Activated naive CD4-positive, alpha-beta T cell treated with anti-CD3 and anti-CD28 coated beads, Interleukin-2, amount 50 U/mL, for 16 hours (primary cell): ENCODE measurements at places on chromosomes 2 and 18.

GRCh38 chr2:62309081-62309464 lies 113.2 kb downstream of the B3GNT2 start:
- DNase-seq, result no peak

DNA sequence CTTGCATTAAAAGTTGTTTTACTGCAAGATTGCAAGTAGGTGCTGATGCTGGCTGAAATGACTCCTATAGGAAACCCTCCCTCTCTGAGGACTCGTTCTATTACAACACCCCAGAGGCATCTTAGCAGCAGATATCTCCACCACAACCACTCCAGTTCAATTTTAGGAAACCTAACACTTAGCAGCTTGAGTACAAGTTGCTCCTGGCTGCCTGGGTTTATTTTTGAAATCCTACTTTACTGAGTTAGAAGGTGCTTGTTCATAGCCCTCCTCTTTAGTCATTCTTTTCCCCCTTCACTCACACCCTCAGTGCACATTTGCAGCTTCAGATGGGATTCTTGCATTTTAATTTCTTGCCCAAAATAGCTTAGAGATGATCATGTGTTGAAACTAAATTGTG lies 111.5 kb downstream of the MTCL1 start:
- DNase-seq, result no peak

- no peak for DNase-seq
These were observed 100.7 kb upstream of the STK39 start for GRCh38 chr2:168348076-168348475.

- DNase-seq, result no peak
These were observed 10.7 kb downstream of the RBM43 start for GRCh38 chr2:151251012-151251411.

GRCh38 chr18:76495435-76496193 lies 572 bp upstream of the ZNF516 start:
- DNase-seq, result peak; percentile 24

DNA sequence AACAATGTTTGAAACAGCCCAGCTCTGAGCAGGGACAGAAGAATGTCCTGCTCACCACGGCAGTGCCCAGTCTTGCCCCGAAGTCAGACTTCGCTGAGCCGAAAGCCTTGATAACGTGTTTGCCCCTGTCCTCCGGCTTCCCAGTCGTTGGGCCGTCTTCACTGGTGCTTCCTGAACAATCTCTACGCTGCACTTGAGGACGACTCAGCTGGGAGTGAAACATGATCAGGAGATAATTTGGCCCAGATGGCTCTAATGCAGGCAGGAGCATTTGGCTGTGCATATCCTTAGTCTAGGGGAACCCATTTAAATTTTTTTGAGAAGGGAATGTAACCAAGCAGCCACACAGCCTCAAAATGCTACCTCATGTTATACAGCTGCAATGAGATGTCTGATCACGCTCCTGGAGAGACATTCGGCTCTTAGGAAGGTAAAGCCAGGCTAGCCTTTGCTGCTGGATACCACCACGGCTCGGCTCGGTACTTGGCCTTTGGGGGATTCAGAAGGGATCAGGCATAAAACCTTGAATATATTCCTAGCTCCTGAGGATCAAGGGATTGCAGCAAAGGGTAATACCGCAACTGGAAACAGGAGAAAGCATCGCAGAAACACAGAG lies 43.6 kb downstream of the FECH start:
- no peak for DNase-seq

- DNase-seq, result no peak
These were observed 124.7 kb downstream of the MREG start for GRCh38 chr2:215888680-215889079.

GRCh38 chr18:32899819-32900218 lies 127.0 kb upstream of the KLHL14 start:
- no peak for DNase-seq

DNA sequence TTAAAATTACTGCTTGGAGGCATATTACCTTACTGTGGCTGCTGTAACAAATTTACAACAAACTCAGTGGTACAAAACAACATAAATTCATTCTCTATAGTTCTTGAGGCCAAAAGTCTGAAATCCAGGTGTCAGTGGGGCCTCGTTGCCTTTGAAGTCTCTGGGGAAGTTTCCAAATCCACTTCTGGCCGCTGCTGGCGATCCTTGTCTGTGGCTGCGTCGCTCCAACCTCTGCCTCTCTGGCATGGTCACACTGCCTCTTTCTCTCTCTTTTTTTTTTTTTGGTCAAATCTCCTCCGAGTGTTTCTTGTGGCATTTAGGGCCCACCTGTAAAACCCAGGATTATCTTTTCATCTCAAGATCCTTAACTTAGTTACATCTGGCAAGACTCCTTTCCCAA lies 182.8 kb downstream of the ST6GAL2 start:
- DNase-seq, result no peak

DNA sequence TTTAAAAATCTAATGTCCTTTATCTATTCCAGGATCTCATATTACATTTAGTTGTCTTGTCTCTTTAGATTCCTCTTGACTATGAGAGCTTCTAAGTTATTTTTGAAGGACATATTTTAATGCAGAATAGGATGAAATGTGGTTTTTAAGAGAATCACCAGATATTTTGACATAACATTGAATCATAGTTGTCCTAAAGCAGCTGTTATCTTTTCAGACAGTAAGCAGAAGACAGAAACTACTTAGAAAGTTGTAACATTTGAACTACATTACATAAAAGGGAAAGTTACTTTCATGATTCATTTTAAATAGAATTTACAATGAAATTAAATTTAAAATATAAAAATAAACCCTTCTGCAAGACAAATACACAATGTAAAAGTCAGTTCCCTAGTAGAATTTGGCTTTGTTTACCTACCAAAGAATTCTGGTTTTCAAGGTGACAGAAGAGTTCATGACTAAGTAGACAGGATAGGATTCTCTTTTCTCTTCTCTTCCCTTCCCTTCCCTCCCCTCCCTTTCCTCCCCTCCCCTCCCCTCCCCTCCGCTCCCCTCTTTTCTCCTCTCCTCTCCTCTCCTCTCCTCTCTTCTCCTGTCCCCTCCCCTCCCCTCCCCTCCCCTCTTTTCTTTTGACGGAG lies 186.0 kb downstream of the DIS3L2 start:
- DNase-seq, result no peak

GRCh38 chr2:224038049-224038829 lies 847 bp downstream of the SERPINE2 start:
- peak; percentile 65 for DNase-seq

- DNase-seq, result no peak
These were observed 428 bp upstream of the MAP3K20 start for GRCh38 chr2:173075056-173075780.

GRCh38 chr2:207768168-207768865 lies 1.4 kb downstream of the FZD5 start:
- DNase-seq, result peak; percentile 32

- DNase-seq, result no peak
These were observed 744.4 kb downstream of the KCNJ3 start for GRCh38 chr2:155442755-155443372.

- no peak for DNase-seq
These were observed 20.3 kb downstream of the INO80C start for GRCh38 chr18:35477497-35477896.

DNA sequence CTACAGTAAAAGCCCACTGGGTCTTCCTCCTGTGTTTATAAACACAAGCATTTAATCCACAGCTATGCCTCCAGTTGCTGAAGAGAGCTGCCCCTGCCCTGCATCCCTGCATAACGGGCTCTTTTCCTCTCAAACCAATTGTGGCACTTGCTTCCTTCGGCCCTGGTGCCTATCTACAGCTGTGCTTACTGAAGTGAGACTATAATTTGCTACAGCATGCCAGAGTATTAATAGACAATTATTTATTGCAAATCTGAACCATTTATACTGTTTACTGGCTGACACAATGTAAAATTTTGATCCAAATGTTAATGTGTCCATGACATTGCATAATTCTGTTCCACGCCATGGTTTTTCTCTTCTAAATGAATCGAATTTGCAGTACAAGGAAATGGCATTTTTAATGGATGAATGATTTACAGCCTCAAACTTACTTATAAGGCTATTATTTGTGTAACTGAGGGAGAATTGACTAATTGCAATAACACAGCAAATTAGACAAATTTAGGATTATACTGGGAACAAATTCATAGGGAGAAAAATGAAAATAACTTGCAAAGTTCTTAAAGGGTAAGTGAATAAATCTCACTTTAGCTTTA lies 457.0 kb upstream of the HNRNPA3 start:
- no peak for DNase-seq

GRCh38 chr2:72325592-72326422 lies 178.1 kb upstream of the CYP26B1 start:
- DNase-seq, result no peak
